GM12878 (cell line): ENCODE measurements at places on chromosomes 3 and 15. TPM values are rescaled to one million over a fixed set of nuclear protein-coding genes. Genes with fewer than 3 reads are reported as not detected.

Gene SLC12A8
- 31.5 and 44.2 TPM in 2 replicates for polyA plus RNA-seq

Gene SUSD5
- 0.09 TPM in 1 of 2 replicates, not detected in the other for polyA plus RNA-seq

Gene CISH
- 2.4 and 2.5 TPM in 2 replicates for polyA plus RNA-seq

Gene AQR
- 35.0 and 38.1 TPM in 2 replicates for polyA plus RNA-seq

Gene RTP3
- not detected in 2 replicates for polyA plus RNA-seq

Gene PLA2G4E
- polyA plus RNA-seq = not detected in 2 replicates

Gene NPAP1
- not detected in 2 replicates for polyA plus RNA-seq

Gene COL6A6
- polyA plus RNA-seq = 0.03 TPM in 1 of 2 replicates, not detected in the other
